HT1080 (cell line): ENCODE measurements at places on chromosomes 11 and 22.
A peak's percentile ranks its signal among the peaks of the same experiment; 100 is the strongest.

DNA sequence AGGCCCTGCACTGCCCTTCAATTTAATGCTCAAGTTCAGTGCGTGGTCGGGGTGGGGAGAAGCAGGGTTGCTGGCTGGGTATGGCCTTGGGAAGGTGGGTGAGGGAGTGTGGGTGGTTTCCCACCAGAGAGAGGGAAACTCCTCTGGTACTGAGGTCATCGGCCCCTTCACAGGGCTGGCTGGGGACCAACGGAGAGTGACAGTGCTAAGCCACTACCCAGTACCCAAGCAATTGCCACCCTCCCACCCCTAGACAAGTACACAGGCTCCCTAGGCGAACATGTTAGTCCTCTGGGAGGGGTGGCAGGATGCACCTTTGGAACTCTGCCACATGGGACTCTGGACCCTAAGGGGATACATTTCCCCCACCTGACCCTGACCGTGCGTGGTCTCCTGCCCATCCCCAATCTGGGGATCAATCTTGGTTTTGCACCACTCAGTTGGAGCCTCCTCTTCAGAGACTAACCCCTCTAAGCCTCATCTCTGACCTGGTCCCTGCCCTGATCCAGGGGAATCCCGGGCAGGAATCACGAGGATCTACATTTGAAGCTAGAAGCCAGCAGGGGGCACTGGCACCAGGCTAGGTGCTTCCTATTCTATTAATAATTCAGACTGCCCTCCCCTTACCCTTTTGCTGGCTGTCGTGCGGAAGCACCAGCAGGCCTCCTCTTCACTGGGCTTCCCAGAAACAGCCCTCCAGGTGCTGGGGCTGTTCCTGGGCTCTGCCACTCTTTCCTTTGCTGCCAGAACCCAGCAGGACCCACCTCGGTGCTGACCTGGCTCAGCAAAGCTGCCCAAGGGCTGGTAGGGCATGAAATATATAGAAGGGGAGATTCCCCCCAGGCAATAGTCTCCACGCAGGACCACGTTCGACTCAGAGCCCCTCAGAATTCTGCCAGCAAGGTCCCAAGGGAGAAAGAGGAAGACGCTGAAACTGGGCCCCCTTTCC is 377.7 kb downstream of the TENM4 start:
- DNase-seq: peak; percentile 56

DNA sequence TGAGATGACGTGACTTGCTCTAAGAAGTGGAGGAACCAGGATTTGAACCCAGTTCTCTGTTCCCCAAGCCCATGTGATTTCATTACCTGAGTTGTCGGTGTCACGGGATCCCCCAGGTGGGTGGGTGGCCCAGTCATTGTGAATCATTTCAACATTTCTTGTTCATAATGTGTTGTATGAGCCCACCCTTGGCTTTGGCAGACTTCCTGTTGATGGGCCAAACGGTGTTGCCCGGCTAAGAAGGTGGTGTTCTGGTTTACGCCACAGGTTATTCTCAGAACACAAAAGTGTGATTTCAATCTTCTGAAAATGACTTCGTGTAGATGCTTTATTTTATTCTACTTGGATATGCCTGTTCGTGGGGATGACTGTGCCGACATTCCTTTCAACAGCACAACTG is 21.6 kb upstream of the ST14 start:
- DNase-seq: no peak

GRCh38 chr11:130386056-130386455 is 42.4 kb downstream of the ADAMTS8 start:
- DNase-seq: no peak

GRCh38 chr11:44986315-44986714 is 35.6 kb upstream of the TP53I11 start:
- no peak for DNase-seq

- no peak for DNase-seq
Observed at GRCh38 chr22:50706481-50707125, 31.4 kb upstream of the ACR start.

GRCh38 chr11:103659743-103660142 is 376.7 kb upstream of the DDI1 start:
- DNase-seq: no peak

- no peak for DNase-seq
Observed at GRCh38 chr11:81674211-81674610, 1059.5 kb downstream of the FAM181B start.

DNA sequence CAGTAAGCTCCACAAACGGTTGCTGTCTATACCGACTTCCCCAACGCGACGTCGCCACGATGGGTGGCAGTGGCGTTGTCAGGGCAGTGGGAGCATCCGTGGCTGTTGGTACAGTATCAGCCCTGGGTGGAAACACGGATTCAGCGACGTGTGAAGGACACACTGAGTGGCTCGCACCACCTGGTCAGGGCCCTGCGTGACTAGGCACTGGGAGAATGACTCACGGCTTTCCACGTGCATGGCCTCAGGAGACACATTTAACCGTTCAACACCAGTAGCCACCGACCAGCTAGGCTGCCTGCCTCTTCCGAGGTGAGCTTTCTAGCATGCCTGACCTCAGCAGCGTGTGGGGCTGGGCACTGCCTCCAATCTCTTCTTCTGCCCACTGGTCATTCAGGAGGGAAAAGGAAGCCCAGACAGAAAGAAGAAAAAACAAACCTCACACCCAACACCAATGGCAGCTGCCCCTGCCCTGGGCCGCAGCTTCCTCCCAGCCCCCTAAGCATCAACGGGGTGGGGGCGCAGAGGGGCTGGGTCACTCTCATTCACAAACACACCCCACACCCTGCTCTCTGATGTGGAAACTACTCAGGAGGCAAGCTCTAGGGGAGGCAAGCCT is 59.0 kb downstream of the MYH9 start:
- DNase-seq: peak; percentile 84

- no peak for DNase-seq
Observed at GRCh38 chr11:108253176-108253575, 30.3 kb downstream of the ATM start.

DNA sequence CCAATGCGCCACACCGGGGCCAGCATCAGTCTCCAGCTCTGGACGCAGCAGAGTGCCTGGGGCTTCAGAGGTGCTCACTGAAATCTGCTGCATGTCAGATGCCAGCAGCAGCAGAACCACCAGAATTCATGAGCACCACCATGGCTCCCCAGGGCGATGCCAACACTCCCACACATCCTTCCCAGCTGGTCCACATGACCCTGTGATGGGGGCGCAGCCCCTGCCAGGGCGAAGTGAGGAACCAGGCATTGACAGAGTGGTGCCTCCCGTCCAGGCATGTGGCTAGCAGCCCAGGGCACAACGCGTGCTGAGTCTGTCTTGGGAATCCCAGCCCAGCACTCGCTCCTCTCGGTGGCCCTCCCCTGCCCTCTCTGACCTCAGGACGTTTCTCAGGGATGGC is 80.4 kb downstream of the DHCR7 start:
- DNase-seq: no peak

DNA sequence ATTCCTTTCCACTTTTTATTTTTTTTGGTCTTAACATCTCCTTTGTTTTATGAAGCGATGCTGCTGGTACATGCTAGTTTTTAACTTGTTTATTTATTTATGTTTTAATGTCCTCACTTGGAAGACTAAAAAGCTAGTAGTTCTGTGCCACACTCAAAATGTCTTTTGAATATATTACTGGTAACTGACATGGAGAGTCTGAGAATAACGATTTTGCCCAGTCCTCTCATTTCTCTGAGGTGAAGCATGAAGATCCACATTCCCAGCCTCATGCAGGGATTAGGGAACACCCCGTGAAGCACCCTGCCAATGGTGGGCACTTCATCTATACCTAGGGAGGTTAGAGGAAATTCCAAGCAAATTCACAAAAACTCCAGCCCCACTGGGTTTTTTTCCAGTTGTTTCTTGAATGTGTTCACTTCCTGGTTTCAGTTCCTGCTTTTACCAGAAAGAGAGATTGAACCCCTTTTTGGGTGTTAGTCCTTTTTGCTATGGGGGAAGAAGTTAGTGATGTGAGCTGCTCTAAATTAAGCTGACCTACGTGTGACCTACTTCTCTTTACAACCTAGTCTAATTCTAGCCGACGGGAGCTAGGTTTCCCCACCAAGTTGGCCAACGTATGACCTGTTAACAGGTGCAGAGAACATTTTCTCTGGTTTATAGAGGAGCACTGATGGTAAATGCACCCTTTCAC is 106.1 kb downstream of the SLC1A2 start:
- no peak for DNase-seq

DNA sequence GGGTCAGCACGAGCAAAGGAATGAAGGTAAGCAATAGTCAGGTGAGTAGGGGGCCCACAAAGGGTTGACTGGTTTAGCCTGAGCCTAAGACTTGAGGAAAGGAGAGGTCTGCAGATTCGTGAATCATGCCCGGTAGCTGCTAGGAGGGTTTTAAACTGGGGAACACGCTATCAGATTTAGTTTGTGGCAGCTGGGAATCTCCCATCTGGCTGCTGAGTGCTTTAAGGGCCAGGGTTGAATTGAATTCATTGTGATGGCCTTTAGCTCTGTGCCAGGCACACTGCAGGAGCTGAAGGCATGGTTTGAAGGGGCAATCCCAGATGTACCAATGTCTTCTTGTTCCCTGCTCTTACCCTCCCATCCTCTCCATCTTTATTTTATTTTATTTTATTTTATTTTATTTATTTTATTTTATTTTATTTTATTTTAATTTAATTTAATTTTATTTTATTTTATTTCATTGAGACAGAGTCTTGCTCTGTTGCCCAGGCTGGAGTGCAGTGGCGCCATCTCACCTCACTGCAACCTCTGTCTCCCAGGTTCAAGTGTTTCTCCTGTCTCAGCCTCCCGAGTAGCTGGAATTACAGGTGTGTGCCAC is 1.9 kb upstream of the NECTIN1 start:
- DNase-seq: no peak

- DNase-seq: no peak
Observed at GRCh38 chr11:199782-200181, 6.9 kb downstream of the SCGB1C1 start.

GRCh38 chr11:66815646-66816045 is 27.6 kb upstream of the RCE1 start:
- peak; percentile 57 for DNase-seq

DNA sequence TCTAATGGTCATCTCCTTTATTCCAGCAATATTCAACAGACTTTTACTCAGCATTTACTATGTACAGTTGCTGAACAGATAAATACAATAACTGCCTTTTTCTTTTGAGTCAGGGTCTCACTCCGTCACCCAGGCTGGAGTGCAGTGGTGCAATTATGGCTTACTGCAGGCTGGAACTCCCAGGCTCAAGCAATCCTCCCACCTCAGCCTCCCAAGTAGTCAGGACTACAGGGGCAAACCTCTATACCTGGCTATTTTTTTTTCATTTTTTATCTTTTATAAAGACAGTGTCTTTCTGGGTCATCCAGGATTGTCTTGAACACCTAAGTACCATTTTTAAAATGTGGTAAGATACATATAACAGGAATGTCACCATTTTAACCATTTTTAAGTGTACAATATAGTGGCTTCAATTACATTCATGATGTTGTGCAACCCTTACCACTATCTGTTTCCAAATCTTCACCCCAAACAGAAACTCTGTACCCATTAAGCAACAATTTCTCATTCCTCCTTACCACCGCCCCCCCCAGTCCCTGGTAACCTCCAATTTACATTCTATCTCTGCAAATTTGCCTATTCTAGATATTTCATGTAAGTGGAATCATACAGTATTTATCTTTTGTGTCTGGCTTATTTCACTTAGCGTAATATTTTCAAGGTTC is 67.8 kb downstream of the MIAT start:
- no peak for DNase-seq

DNA sequence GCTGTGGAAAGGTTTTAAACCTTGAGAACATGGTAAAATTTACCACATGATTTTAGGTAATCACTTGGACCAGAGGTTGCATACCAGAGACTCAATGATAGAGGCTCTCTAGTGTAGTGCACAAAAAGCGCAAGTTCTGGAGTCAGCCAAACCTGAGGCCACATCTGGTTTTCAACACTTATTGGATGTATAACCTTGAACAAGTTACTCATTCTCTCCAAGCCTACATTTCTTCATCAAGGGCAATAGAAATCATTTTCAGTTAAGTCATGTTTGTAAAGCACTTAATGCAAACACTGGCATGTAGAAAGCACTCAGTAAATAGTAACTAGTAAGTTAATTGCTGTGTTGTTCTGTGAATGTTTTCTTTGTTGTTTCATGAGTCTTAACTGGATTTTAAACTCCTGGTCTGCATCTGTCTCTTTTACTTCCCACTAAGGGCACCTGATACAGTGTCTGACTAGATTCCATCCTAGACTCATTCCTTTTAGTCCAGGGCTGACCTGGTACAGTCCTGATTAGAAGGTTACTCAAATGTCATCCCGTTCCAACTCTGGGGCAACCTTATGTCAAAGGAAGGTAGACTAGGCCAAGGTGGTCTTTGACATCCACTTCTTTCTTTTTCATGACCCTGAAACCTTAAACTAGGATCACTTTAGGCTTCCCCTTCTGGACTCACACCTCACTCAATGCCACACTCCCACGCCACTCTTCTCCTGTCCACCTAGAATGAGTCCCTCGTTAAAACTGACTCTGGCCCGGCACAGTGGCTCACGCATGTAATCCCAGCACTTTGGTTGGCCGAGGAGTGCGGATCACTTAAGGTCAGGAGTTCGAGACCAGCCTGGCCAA is 34.5 kb upstream of the EED start:
- no peak for DNase-seq

DNA sequence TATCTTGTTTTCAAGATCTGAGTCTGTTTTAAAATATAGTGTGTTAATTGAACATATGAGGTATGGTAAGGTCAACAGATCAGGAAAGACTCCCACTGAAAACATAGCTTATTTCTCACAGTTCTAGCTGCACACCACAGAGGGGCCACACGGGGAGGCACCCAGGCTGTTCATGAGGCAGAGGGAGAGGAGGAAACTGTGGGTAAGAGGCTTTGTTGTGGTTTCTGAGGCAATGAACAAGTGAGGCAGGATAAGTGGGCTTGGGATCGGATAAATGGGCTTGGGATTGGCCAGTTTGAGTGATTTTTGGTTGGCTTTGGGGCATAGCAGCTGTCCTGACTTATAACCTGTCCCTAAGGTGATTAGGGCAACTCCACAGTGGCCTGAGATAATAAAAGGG is 242.1 kb downstream of the LUZP2 start:
- peak; percentile 32 for DNase-seq

- no peak for DNase-seq
Observed at GRCh38 chr22:25966448-25966913, 202.8 kb upstream of the SEZ6L start.

DNA sequence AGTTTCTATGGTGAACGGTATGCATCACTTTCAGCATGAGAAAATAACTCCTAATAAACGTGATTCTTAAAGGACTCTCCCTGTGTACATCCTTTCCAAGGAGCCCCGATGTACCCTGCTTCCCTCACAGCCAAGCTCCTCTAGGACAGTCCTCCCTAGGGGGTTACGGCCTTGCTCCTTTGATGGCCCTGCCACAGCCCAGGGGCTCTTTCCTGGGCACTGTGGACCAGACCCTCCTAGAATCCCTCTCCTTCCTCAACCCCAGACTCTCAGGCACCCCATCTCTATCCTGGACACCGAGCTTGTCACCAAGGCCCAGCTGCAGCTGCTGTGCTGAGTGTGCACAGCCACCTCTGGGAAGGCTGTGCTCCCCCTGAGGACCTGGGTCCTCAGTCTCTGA is 3.9 kb upstream of the SAMM50 start:
- no peak for DNase-seq
